ENCODE measurements at places on chromosomes 2 and 18.
A peak's percentile ranks its signal among the peaks of the same experiment; 100 is the strongest.

DNA sequence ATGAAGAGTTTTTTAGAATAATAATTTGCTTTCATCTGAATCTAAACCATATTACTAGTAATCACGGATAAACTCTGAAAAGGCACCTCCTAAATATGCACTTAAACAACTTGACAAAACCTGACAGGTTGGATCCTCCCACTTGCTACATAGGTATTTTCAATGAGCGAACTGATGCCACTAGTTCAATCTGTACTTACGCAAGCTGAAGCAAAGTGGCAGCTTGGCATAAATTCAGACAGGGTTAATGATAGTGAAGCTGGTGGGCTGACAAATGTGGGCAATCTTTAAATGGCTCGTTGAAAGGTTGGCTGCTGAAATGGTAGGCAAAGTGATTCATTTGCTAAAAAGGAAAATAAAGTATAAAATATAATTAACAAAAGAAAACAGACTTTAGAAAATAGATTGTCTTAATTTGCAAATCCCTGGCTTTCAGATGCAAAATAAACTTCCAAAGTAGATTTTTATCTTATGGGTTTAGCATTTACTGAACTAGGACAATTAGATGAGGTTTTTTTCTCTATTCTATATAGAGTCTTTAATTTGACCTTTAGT lies 1713.5 kb upstream of the SLC39A10 start:
- DNase-seq, result no peak

DNA sequence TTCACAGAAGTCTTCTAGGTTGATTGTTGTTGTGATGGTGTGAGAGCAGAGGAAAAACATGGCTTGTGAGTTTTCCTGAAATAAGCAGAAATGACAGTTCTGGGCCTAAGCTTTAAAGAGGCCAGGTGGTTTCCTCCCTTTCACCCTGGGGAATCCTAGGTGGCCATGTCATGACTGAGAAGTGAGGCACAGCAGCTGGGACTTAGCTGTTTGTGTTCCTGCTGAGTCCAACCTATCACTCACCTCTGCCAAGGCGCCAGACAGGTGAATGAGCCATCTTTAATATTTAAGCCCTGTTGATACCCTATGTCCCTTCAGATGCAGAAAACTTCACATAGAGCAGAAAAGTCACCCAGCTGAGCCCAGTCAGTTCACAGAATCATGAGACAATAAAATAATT lies 384.4 kb downstream of the SLC4A3 start:
- no peak for DNase-seq

DNA sequence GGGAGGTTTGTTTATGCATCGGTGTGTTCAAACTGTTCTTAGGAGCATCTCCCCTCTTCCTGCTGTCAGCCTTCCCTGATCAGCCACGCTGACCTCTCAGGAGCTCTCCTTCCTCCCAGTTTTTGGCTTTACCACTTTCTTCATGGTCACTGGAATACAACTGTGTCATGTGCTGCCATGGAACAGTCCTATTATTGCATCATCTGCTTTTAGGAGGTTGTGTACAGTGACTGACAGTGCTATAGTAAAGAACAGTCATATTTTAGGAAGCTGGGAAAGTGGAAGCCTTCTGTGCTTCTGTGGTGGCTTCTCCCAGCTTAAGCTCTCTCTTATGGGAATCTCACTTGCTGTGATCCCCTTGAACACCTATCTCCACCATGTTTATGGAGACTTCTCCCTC lies 165.5 kb downstream of the TPGS2 start:
- DNase-seq, result no peak

DNA sequence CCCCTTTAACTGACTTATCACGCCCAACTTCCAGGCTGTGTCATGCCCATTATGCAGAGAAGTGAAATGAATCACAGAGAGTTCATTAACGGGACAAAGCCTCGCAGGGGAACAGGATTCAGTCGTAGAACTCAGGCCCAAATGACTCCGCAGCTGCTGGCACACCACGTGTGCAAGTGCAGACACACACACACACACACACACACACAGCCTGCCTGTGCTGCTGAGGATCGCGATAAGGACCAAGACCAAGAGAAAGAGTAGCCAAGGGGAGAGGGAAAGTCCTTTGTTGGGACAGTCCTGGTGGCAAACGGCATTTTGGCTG lies 90.0 kb upstream of the TAF1B start:
- DNase-seq, result peak; percentile 64

DNA sequence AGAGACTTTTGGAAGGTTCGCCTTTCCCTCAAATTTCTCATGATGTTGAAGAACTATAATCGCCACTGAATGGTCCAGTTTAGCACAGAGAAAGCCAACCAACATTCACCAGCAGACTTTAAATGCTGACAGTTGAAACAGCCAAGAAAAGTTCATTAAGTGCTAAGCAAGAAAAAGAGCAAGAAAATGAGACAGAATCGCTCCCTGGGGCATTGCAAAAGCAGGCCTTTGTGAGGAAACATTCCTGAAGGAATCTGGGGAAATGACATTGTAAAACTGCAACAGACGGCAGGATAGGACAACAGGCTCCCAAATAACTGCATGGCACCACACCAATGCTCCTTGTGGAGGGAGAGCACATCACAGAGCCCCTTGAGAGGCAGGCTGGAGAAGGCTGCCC lies 269.3 kb upstream of the ID2 start:
- no peak for DNase-seq

- DNase-seq, result no peak
Measured at GRCh38 chr2:31312898-31313297, 78.9 kb downstream of the EHD3 start.

- DNase-seq, result no peak
Measured at GRCh38 chr18:22977847-22978701, 44.9 kb downstream of the RBBP8 start.

GRCh38 chr2:106537047-106537446 lies 49.9 kb downstream of the CD8B2 start:
- no peak for DNase-seq

DNA sequence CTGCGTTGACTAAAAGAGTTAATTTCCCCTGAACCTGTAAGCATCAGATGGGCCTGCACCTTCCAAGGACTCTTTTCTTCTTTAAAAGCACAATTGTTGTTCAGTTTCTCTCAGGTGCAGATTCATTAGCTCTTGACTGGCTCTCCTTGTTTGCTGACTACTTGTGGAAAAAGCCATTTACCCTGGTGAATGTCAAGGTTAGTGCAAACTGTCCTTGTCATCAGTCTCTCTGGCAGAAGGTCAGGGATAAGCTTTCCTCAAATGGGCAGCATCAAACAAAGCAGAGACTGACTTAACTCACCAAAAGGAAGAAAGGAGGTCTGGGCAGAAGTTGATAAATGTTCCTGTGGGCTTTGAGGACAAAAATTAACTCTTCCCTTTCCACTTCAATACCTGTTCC lies 922.7 kb downstream of the BCL11A start:
- no peak for DNase-seq

GRCh38 chr2:3617198-3617890 lies 22.4 kb downstream of the COLEC11 start:
- no peak for DNase-seq

DNA sequence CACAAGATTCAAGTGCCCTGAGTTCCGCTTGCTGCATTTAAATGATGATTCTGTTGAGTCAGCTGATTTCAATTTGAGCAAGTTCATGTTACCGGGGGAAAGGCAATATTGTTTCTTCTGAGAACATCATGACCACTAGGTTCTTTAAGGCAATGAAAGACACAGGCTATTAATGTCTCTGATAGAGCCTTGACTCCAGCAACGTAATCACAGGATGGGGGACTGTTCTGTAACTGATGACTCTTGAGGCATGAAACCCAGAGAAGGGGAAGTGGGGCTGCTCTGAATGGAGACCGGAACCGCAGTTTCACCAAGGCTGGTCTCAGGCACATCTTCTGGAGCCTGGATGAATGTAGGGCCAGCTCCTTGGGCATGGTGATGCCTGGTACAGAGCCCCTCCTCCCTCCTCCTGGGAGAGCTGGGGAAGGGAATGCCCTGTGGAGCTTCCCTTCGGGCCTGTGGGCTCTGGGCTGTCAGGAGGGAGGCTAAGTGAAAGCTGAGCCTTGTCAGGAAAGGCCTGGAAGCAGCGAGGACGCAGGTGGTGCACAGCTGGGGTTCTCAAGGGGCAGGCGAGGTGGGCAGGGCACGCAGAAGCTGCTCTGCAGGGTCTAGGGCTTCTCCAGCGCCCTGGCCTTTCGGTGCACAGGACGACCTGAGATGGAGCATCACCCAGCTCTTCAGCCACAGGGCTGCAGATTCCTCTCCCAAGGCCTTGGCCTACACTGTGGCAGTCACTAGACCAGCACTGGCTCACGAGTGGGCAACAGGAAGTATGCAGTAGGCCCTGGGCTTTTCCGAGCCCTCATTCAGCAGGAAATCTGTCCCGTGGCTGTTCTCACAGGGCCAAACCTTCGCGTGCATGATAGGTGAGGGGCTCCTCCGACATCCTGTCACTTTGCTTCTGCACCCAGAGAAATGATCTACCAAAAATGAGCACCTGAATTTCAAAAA lies 36.6 kb upstream of the PRLH start:
- DNase-seq, result no peak

- no peak for DNase-seq
Measured at GRCh38 chr18:58239879-58240278, 195.9 kb downstream of the NEDD4L start.

GRCh38 chr18:49859021-49859359 lies 45.7 kb upstream of the ACAA2 start:
- DNase-seq, result no peak

DNA sequence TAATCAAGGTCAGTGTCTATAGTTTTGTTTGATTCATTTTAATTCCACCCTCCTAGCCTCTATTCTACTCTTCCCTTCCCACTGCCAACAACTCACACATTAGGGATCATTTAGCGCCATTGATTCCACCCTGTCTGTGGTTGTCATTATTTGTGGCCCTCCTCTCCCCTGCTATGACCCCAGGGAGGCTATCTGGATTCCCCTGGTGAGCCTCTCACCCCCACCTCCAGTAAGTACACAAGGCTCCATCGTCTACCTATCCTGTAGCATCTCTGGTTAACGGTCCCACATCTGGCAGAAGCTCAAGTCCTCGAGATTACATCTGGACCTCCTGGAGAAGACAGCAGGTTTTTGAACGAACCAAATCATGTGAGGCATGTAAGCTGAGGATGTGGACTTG lies 27.4 kb downstream of the UPP2 start:
- DNase-seq, result no peak

- DNase-seq, result no peak
Measured at GRCh38 chr2:189338115-189338514, 103.2 kb upstream of the WDR75 start.

DNA sequence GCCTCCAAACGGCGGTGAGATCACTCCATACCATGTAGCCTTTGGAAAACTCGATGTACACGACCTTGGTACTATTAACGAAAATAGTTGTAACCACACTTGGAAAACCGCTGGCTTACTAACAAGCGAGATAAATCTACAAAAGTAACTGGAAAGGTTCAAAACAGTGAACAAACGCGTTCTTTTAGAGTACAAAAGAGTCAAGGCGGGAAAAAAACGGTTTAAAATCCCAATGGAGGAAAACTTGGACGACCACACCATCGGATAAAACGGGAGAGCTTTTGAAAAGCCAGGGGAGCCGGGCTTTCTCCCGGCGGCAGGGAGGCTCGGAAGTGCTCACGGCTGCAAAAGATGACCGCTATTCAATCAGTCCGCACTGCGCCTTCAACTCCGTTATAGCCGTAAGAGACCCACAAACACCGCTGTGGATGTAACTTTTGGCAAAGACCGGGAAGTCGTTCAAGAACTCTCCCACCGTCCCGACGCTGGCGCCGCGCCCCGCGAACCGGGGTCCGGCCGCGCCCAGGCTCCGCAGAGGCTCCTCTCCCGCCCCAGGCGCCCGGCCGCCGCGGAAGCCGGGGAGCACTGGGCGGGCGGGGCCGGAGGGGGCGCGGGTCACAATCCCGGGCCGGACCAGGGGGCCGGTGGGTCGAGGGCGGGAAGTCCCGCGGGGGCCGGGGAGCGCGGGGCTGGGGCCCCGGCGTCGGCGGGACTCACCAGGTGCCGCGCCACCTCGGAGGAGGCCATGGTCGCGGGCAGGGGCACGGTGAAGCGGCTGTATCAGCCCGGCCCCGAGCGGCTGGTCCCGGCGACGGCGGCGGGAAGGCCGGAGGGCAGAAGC lies 465 bp downstream of the SEPTIN10 start:
- no peak for DNase-seq

DNA sequence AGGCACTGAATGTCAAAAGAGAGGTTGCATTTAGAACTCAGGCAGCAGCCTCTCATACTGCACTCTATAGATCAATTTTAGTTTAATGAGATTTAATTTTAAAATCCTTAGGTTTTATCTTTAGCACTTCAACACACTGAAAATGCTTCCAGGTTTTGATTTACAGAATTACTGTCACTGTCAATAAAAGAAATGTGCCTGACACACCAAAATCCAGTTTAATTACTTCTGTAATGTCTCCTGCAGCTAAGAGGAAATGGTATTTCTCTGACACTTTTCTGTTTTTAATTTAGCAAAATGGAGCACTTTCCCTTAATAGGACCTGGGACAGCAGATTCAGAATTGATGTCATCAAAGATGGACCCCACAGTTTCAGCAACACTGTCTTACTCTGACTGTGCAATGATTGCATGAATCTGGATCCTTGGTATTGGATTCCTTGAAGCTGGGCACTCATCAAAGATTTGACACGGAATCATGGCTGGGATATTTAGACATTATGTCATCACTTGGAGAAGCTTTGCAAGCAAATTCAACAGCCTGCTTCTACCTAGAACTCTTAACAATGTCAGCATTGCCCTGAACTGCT lies 576.5 kb downstream of the NRXN1 start:
- DNase-seq, result no peak

DNA sequence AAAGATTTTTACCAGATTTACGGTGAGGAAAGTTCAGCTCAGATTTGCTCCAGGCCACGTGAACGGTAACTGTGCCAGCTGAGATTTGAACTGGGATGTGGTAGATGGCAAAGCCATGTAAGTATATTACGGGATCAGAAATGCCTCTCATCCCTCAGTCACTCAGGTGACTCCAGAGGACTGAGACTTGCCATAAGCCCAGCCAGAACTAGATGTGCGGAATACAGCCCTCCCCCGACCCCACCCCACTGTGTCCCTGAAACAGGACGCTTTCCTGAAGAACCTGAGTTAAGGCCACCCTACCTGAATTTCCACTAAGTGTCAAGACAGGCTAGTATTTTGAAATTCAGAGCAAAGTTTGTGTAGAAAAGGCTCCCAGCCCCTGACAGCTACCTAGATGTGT lies 1.3 kb upstream of the FHL2 start:
- no peak for DNase-seq

DNA sequence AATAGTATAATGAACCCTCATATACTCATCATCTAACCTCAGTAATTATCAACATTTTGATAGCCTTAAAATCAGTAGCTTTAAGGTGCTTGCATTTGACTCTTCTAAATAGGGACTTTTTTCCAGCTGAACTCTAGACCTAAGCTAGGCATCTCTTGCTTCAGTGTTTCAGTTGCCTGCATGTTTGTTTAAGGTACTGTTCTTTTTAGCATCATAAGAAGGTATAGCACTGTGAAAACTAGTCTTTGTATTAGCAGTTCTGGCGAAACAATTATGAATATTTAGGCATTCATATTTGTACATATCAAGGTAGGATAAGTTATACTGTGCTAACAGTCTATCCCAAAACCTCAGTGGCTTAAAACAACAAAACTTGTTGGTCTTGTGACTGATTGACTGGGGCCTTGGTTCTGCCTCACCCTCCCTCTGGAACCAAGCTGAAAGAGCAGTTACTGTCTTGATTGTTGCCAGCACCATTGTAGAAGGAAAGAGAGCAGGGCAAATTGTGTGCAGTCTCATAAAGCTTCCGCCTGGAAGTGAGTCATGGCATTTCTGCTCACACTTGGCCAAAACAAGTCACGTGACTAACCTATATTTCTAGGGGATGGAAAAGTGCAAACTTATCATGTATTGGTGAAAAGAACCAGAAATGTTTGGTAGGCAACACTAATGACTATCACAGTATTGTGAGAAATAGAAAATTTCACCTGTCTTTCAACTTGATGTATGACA lies 24.3 kb downstream of the GALNT1 start:
- DNase-seq, result no peak
